ENCODE measurements at places on chromosomes 16 and 17.
A peak's percentile ranks its signal among the peaks of the same experiment; 100 is the strongest.

- no peak for DNase-seq
Measured at GRCh38 chr16:27729516-27730304, 179.8 kb downstream of the KATNIP start.

- DNase-seq = peak; percentile 46
Measured at GRCh38 chr17:67246653-67247415, 1.8 kb upstream of the HELZ start.

DNA sequence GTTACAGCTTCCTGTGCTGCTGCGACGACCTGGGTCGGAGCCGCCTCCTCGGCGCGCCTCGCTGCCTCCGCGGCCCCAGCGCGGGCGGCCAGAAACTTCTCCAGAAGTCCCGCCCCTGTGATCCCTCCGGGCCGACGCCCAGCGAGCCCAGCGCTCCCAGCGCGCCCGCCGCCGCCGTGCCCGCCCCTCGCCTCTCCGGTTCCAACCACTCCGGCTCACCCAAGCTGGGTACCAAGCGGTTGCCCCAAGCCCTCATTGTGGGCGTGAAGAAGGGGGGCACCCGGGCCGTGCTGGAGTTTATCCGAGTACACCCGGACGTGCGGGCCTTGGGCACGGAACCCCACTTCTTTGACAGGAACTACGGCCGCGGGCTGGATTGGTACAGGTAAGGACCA lies 746 bp downstream of the HS3ST2 start:
- DNase-seq = no peak

- DNase-seq = no peak
Measured at GRCh38 chr16:53852678-53853077, 148.7 kb downstream of the FTO start.
